ENCODE measurements at places on chromosomes 2 and 18.

DNA sequence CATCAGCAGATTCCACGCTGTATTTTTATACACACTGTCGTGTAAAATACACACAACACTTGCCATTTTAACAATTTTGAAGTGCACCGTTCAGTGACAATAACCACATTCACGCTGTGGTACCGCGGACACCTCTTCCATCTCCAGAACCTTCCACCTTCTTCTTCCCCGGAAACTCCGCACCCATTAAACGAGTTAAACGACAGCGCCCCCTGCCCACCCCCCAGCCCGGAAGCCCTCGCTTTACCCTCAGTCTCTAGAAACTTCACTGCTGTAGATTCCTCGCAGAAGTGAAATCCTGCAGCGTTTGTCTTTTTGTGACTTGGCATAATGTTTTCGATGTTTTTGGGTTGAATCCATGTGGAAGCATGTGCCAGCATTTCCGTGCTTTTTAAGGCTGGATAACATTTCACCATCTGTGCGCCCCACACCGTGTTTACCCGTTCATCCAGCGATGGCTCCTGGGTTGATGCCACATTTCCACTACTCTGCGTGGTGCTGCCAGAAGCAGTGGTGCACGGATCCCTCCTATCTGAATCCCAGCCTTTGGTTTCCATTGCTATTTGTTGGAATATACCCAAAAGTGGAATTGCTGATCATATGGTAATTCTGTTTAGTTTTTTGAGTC, 32.0 kb upstream of the TMEM18 start:
- DNase-seq: no peak

DNA sequence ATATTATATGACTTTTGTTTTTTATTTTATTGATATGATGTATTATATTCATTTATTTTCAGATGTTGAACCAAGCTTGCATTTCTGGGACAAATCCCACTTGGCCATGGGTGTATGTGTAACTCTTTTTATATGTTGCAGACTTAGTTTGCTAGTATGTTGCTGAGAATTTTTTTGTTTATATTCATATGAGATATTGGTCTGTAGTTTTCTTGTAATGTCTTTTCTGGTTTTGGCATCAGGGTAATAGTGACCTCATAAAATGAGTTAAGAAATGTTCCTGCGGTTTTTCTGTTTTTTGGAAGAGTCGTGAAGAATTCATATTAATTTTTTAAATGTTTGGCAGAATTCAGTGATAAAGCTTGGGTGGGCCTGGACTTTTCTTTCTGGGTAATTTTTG, 88.7 kb downstream of the ASB1 start:
- no peak for DNase-seq

DNA sequence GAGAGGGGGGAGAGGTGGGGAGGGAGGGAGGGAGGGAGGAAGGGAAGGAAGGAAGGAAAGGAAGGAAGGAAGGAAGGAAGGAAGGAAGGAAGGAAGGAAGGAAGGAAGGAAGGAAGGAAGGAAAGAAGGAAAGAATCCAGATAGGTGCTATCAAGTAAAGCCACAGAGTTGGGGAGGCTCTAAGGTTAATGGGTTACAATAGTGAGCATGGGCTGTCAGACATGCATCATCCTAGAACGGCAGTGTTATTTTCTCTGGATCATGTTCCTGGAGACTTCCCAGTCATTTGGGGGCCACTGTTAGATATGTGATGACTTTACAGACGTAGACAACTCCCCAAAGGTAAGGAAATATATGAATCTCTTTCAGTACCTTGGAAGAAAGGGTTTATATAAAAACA, 31.1 kb downstream of the CDK15 start:
- DNase-seq: no peak

- DNase-seq: no peak
Observed at GRCh38 chr2:220904015-220904414, 668.1 kb downstream of the EPHA4 start.

GRCh38 chr2:120338015-120338414, 7.9 kb upstream of the INHBB start:
- no peak for DNase-seq

GRCh38 chr2:86068136-86068588, 37.5 kb downstream of the POLR1A start:
- no peak for DNase-seq

Data from dermis blood vessel endothelial cell (primary cell).